ENCODE measurements at places on chromosomes 5 and 9.

DNA sequence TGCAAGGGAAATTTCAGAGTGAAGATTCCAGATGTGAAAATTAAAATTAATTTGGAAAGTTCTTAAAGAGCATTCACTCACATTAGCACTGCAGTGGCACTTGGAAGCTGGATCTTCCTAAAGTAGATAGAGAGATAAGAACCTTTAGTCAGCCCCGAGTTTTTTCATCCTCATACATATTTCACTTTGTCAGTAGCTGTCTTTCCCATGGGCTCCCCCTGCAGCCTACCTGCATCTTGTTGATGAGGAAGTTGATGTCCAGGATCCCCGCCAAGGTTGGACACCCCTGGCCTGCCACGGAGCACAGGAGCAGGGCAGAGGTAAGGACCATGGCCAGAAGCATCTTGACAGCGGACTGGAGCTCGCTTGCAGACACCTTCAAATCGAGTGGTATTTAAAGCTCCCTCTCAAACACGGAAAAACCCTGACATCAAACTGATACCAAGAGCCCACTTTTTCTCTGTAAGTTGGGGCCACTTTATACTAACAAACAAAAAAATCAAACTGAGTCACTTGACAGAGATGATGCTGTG is at the start of gene IL9:
TSS of gene IL9 (minus strand) at position 368 of the 533 bp plus-strand sequence. CDS start at position 343, 25 bp downstream.
- no peak for DNase-seq

DNA sequence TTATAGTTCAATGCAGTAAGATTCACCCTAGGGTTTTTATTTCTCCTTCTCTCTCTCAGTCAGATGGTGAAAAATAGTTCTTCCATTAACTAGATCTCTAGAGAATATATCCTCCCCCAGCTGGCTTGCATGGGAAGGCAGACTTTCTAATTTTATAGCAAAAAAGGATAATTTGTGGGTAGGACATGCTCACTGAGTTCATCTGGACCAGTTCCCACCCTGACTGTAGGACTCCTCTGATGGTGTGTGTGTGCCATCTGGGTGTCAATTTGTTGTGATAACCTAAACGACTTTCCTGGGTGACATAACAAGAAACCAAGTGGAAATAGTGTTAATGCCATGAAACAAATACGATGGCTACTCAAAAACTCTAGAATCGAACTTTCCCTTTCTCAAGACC is 44.9 kb downstream of the APBA1 start:
- DNase-seq: no peak

DNA sequence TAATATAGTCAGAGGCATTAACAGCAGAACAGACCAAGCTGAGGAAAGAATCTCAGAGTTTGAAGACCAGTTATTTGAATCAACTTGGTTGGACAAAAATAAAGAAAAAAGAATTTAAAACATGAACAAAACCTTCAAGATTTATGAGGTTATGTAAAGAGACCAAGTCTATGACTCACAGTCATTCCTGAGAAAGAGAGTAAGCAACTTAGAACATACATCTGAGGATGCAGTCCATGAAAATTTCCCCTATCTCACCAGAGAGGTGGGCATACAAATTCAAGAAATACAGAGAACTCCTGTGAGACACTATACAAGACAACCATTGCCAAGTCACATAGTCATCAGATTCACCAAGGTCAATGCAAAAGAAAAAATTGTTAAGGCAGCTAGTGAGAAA is 17.4 kb upstream of the C9orf72 start:
- DNase-seq: no peak

GRCh38 chr9:131478421-131478868 is 24.3 kb upstream of the POMT1 start:
- DNase-seq: no peak

DNA sequence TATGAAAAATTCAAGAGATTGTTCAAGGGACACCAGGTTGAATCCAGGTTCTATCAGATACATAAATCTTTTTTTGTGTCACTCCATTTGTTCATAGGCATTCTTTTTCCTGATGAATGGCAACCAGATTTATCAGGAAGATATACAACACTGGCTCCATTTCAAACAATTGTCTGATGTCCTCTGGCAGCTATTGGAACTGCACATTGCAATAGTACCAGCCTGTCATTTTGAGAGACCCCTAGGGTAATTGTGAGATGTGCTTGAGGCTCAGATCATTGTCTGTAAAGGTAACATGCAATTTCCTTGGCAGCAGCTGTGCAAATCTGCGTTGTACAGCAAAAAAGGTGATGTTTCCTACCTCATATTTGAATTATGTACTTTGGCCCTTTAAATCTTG is 25.9 kb downstream of the KCTD16 start:
- DNase-seq: no peak

DNA sequence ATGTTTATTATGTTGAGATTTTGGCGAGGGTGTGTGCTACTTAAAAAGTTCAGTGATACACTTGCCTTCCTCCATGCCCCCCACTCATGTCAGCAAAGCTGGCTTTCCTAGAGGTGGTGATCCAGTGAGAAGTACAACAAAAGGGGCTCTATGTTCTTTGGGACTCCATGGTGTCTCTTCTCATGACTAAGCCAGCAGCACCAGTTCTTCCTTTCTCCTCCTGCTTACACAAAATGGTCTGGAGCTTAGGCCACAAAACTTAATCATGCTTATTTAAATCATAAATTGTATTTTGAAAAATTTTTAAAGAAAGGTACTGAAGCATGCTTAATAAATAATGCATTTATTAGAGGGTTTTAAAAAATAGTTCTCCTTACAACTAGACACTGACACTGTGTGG is 22.4 kb downstream of the MOCS2 start:
- DNase-seq: no peak

DNA sequence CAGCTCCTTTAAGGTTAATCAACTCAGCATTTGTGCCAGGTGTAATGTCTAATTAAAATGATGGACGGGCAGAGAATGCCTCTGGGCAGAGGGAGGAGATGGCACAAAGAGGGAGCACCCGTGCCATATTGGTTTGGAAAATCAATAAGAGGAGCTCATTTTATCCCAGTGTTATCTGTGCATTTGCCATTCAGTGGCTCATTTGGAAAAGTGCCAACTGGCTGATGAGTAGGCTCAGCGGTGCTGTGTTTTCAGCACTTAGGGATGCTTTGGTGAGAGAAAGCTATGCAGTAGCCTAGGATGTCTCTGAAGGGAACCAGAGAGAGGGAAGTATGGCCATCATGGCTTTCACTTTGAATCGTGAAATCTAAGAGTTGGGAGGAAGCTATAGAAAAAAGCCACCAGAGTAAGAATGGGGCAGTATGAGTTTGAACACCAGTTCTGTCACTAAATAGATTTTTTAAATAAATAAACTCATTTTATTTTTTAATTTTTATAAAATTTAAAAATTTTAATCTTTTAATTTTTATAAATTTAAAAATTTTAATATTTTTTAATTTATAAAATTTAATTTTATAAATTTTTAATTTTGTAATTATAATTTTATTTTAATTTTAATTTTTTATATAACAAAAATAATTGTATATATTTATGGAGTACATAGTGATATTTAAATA is 472.8 kb downstream of the BRINP1 start:
- DNase-seq: no peak

- DNase-seq: no peak
Measured at GRCh38 chr9:127025042-127025441, 97.4 kb downstream of the ANGPTL2 start.

DNA sequence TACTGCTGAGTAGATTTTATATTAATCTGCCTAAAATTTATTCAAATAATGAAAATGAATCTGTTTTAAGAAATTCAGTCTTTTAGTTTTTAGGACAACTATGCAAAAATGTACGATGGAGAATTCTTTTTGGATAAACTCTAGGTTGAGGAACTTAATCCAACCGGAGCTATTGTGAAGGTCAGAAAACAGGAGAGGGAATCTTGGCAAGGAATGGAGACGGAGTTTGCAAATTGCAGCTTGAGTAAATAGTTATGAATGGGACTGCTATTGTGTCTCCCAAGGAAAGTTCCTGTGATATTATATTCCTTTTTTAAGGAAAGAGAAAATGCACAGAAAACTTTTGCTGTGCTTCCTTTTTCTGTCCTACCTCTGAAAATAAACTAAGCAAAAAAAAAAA is 67.9 kb downstream of the IQGAP2 start:
- no peak for DNase-seq

GRCh38 chr5:40746703-40747102 is 9.1 kb downstream of the TTC33 start:
- no peak for DNase-seq

- DNase-seq: no peak
Measured at GRCh38 chr9:102845827-102846371, 149.2 kb upstream of the CYLC2 start.

DNA sequence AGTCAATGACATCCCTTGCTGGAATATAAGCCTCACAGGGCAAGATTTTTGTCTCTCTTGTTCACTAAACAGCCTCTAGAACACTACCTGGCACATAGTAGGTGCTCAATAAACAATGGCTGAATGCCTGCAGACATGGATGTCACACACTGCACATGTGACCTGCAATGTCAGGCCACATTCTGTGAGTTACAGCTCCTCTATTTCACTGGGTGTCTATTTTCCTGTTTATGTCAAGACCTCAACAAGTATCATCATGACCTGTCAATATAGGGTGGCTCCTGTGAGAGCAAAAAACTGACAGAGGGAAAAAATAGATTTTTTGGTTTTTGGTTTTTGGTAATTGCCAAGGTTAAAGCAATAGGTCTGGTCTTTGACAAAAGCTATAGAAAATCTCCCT is 144.6 kb upstream of the KLF9 start:
- DNase-seq: no peak

Measured in 8988T (cell line).